Small intestine (tissue), 16 donors: ENCODE measurements at places on chromosomes 3 and 15.
A peak's percentile ranks its signal among the peaks of the same experiment; 100 is the strongest.

GRCh38 chr15:81115054-81115939, 18.8 kb upstream of the CFAP161 start:
- no peak for DNase-seq

- DNase-seq = peak; percentile 61
Measured at GRCh38 chr3:149120051-149120972, 9.1 kb upstream of the HPS3 start.

DNA sequence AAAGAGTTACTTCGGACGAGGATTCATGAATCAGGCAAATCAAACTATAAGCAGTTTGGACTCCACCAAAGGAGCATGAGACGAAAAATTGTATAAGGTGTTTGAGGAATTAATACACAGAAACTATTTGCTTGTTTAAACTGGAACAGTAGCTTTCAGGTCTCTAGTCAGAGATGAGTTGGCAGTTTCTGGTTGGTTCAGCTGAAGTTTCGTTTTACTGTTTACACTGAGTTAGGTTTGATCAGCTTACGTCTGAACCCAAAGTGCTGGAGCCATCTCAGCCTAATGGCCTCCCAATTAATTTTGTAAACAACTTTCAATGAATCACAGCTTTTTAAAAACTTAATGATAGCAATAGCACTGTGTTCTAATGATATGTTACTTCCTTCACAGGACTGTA, 703.7 kb downstream of the NLGN1 start:
- DNase-seq = no peak

DNA sequence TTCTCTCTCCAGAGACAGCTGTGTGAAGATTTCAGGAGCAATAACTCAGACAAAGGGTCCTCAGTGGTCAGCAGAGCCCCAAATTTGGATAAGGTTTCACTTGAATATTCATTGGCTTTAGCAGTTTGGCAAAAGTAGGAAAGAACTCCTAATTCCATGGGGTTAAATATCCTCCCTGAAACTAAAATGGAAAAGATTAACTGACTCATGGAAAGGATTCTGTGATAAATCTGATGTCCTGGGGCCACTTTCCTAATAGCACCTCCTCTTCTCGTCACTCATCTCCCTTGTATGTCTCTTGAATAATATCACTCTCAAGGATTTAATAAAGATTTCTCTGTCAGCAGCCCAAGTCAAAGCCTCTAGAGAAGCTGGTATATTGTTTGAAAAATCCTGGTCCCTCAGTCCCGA, 33.3 kb upstream of the TBC1D23 start:
- no peak for DNase-seq

DNA sequence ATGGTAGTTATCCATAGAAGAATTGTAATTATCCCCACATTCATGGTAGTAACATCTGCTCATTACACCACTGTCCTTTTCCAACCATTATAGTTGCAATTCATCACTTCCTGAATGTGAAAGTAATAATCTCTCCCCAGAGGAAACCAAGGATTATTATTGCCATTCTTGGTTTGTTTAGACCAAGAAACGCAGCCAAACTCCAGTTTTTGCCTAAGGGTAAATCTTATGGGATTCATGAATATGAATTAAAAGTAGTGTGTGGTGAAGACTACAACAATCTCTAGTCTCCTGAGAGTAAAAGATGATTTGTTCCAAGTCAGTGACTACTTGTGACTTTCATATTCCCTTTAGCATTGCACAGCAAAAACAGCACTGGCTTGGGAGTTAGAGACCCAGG, 45.7 kb upstream of the ABI3BP start:
- DNase-seq = no peak

- no peak for DNase-seq
Measured at GRCh38 chr15:57455929-57456328, 79.6 kb downstream of the CGNL1 start.

DNA sequence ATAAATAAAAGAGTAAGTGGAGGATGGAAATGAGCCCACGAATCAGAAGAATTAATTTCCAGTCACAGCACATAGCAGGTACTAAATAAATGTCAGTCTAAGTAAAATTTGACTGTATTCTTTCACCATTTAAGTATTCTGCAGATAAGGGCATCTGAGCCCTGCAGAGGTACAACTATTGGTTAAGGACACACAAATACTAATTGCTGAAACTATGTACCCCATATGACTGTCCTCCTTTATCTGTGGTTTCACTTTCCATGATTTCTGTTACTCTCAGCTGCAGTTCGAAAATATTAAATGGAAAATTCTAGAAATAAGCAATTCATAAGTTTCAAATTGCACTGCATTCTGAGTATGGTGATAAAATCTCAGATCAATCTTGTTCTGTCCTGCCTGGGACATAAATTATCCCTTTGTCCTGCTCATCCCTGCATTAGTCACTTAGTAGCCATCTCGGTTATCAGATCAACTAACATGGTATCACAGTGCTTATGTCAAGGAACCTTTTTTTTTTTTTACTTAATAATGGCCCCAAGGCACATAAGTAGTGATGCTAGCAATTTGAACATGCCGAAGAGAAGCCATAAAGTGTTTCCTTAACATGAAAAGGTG, 95.1 kb downstream of the LSAMP start:
- no peak for DNase-seq

GRCh38 chr3:128906031-128906803, 26.8 kb downstream of the ACAD9 start:
- no peak for DNase-seq

GRCh38 chr3:64977308-64978100, 289.7 kb upstream of the ADAMTS9 start:
- no peak for DNase-seq

- peak; percentile 39 for DNase-seq
Measured at GRCh38 chr3:141544697-141545096, 57.9 kb downstream of the RASA2 start.

DNA sequence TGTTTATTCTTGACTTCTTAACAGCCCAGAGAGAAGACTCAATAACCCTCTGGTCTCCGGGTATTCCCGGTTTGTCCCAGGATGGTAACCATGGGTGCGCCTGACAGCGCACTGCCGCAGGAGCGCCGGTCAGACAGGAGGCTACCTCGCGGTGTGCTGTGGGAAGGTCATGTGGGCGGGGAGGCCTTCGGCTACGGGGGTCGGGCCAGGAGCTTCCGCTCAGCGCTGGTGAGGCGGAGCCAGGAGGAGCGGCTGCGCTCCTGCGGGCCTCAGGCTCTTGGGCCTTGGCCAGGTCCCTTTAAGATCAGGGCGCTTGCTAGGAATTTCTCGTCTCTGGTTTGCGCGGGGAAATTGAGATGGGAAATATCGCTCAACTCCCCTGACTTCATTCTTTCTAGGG, 182.3 kb upstream of the NDN start:
- DNase-seq = no peak

DNA sequence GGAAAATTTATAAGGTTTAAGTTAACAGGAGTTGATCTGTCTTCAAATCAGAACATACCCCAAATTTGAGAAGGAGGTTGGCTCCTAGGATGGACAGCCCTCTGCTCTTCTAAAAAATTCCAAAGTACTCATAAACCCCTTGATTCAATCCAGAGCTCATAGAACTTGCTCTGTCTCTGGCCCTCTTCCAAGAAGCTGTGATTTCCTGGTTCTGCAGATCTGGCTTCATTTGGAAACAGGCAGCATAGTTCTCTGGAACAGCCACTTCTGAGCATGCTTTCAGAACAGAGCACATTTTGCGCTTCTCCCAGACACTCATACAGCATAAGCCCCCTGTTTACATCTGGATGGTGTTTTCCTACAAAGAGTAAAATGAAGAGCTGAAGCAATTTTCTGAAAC, 96.7 kb downstream of the KBTBD8 start:
- no peak for DNase-seq

DNA sequence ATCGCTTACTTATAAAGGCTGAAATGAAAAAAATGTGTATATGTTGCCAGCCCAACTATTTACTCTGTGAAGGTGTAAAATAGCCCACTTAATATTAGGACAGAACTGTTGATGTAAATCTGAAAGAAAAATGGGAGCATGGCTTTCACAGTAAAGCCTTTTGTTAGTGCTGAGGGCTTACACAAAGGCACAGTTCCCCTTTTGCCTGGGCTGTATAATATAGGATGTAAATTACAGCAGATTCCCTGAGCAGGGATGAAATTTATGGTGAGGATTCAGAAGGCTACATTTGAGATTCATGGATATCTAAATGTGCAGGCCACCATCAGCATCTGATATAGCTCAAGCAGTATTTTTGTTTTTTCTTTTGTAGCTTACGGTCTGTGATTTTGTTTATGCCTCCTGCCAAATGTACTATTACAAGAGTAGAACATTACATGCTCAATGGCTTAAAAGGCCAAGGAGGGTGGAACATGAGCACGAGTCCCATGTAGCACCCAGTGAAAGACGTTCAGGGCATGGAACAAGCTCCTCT, 109.1 kb upstream of the ATP10A start:
- no peak for DNase-seq

DNA sequence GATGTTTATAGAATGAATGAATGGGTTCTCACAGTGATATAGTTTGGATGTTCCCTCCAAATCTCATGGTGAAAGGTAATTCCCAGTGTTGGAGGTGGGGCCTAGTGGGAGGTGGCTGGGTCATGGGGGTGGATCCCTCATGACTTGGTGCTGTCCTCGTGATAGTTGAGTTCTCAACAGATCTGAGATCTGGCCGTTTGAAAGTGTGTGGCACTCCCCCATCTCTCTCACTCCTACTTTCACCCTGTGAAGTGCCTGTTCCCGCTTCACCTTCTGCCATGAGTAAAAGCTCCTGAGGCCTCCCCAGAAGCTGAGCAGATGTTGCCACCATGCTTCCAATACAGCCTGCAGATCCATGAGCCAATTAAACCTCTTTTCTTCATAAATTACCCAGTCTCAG, 170.8 kb upstream of the LINGO1 start:
- no peak for DNase-seq

DNA sequence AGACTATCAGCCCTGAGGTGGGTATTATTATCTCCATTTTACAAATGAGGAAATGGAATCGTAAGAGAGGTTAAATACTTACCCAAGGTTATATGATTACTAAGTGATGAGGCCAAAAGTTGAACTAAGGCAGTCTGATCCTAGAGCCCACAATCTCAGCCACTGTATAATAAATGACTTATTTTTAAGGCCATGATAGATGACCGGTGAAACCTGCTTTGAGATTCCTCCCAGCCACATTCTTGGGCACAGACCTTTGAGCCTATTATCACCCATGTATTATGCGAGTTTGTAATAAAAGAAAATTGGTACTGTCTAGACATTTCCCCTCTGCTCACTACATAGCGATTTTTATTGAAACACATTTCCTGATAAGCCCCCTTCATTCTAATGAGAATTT, 37.4 kb downstream of the POLQ start:
- DNase-seq = peak; percentile 84

GRCh38 chr15:78637776-78638435, 3.1 kb downstream of the CHRNB4 start:
- no peak for DNase-seq

DNA sequence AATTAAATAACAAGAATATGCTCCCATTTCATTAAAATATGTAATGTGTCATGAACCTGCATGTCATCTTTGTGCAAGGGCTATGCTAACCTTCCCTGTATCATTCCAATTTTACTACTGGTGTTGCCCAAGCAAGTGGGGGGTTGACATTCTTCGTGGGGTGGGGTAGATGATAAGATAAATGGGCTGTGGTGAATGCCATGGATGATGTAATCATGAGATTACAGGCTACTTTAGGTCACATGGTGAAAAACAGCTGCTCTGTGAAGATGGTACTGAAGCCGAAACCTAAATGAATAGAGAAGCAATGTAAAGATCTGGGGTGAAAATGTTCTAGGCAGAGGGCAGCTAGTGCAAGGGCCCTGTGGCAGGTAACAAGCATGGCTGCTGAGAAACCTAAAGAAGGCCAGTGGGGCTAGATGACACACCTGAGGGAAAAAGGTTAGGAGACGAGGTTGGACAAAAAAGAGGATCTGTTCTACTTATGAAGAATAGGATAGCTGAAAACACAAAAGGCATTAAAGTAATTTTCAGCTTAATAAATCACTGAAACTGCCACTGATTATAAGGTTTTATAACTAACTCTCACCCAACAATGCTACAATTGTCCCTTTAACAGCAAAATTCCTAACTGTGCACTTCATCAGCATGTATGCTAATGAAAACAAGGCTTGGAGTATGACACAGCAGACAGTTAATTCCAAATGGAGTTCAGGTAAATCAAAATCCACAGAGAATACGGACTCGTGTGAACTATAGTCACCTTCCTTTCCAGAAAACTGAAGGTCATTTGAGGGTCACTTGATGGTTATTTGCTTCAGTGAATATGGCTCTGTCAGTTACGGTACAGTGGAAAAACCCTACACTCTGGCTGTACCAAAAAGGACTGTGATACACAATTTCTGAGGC, 35.0 kb downstream of the MTMR10 start:
- DNase-seq = peak; percentile 8

GRCh38 chr15:48617619-48618018, 27.9 kb downstream of the FBN1 start:
- DNase-seq = no peak

GRCh38 chr3:42043099-42043813, 47.9 kb upstream of the TRAK1 start:
- DNase-seq = peak; percentile 53

GRCh38 chr15:96209285-96209735, 121.2 kb upstream of the NR2F2 start:
- DNase-seq = peak; percentile 88

- no peak for DNase-seq
Measured at GRCh38 chr3:10357095-10357494, 36.2 kb upstream of the SEC13 start.

DNA sequence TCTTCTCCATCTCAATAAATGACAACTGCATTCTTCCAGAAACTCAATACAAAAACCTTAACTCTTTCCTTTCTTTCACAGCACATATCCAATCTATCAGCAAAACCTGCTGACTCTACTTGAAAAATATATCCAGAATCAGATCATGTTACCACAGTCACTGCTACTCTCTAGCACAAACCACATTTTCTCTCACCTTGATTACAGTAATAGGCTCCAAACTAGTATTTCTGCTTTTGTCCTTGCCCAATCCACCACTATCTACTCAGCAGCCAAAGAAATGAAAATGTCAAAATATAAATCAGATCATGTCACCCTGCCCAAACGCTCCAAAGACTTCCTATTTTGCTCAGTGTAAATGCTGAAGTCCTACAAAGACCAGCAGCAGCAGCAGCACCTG, 15.2 kb downstream of the TMCC1 start:
- no peak for DNase-seq

- no peak for DNase-seq
Measured at GRCh38 chr3:59326246-59327024, 276.6 kb upstream of the CFAP20DC start.

- DNase-seq = no peak
Measured at GRCh38 chr15:58491499-58492202, 59.9 kb downstream of the LIPC start.

DNA sequence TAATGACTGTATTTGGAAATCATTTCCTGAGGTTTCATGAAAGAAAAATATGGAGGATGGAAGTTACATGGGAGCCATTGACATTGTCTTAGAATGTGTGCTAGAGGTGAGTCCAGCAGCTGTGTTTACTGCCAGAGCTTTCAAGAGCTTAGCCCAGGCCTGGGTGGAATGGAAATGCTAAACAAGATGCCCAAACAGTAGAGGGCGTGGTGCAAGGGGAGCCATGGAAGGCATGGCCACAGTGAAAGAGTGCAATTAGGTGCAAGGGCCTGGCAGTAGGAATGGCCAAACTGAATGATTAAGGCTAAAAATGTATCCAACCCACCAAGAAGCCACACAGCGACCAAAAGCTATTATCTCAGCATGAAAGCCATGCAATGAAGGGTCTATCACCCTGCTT, 257.7 kb upstream of the NR2F2 start:
- no peak for DNase-seq

- DNase-seq = peak; percentile 32
Measured at GRCh38 chr3:73621388-73621787, 3.4 kb downstream of the PDZRN3 start.
